Suprapubic skin (tissue), 4 donors: ENCODE measurements at places on chromosomes 1 and 21. TPM values are rescaled to one million over a fixed set of nuclear protein-coding genes. Genes with fewer than 3 reads are reported as not detected.
A peak's percentile ranks its signal among the peaks of the same experiment; 100 is the strongest.

The LHX8 gene
- not detected for total RNA-seq

- DNase-seq, result no peak
Measured at GRCh38 chr1:30842697-30843354, 65.7 kb downstream of the SDC3 start.

DNA sequence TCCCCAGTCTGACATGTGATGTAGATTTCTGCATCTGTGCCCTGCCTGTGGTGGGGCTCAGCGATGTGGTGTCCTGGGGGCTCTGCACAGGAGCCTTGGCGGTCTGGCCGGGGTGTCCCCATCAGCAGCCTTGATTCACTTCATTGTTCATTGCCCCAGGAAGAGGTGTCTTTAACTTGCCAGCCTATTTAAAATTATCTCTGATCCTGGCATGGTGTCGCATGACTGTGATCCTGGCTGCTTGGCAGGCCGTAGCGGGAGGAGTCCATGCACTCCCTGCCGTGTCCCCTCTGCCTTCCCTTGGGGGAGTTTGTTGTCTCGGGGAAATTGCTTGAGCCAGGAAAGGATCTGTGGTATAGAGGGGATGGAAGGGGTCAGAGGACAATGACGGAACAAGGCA, 59.9 kb downstream of the TRIM11 start:
- no peak for DNase-seq

GRCh38 chr21:38768471-38769063, 37.2 kb upstream of the ETS2 start:
- DNase-seq, result no peak

The ATAD3A gene
- total RNA-seq, result 22.0 TPM

DNA sequence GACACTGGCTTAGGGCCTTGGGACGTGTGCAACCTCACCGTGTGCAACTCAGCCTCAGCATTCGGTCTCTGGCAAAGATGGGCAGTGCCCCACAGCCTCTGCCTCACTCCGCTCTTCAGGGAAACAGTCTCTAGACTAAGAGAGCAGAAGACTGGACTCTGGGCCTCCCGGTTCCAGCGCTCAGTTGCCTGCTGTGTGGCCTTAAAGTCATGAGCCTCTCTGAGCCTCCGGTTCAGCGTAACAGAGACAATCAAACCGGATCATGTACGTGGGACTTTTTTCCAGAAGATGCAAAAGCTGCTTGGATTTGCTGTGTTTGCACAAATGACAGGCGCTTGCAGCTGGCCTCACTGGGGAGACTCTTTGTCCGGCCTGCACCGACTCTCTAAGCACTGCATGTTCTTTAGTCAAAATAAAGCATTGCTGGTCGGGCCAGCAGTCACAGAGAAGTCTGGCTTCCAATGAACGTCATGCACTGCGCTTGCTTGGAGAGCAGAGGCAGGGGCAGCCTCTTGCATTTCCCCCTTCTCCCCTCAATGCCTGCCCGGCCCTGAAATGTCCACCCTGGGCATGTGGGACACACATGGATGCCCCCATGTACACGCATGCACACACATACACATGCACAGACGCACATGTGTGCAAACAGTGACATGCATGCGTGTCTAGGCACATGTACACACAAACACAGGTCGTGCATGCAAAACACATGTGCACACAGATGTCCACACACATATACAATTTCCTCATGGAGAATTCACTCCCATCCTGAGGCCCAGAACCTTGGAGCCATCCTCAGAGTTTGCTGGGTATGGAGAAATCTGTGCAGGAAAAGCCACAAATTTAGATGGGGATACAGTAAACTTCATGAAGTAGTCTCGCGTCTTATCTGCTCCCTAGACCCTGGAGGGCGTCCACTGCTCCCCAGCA, 152.4 kb downstream of the PRDM16 start:
- DNase-seq, result no peak

DNA sequence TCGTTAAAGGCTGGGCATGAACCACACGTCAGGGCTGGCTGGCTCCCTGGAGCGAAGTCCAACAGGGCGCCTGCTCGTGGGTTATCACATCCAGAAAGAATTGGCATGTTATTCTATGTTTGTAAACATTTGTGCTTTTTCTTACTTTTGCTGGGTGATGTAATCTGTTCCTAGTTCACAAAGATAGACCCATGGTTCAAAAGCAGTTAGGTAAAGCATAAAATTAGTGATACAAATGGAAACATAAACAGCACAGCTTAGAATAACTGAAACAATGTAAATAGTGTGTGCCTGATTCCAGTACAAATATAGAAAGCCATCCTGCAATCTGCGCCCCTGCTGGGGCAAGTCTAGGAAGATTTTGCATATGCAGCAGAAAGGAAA, 184.0 kb upstream of the C1orf174 start:
- DNase-seq, result no peak

- peak; percentile 77 for DNase-seq
Measured at GRCh38 chr1:1616045-1616790, 918 bp downstream of the MIB2 start.

The PDZK1IP1 gene
- total RNA-seq, result 144 TPM
